ENCODE measurements at places on chromosomes 5 and 9. TPM values are rescaled to one million over a fixed set of nuclear protein-coding genes. Genes with fewer than 3 reads are reported as not detected.

Gene NMUR2
- not detected for polyA plus RNA-seq

Gene RNF224
- not detected for polyA plus RNA-seq

Gene ADAMTS19
- polyA plus RNA-seq, result 0.02 TPM

Gene GPX3
- 3.7 TPM for polyA plus RNA-seq

Gene HSPB3
- polyA plus RNA-seq, result 0.67 TPM

Gene PTGR1
- polyA plus RNA-seq, result 173 TPM

Gene SLC4A9
- polyA plus RNA-seq, result not detected

Gene STRBP
- polyA plus RNA-seq, result 4.0 TPM

Gene CDK5RAP2
- polyA plus RNA-seq, result 30.3 TPM

Gene FGF10
- 0.10 TPM for polyA plus RNA-seq

Gene IL3
- not detected for polyA plus RNA-seq

Gene ARHGEF39
- 1.1 TPM for polyA plus RNA-seq

Gene ESM1
- 0.35 TPM for polyA plus RNA-seq

Gene PCDHGA11
- polyA plus RNA-seq, result 7.5 TPM

Gene COL27A1
- polyA plus RNA-seq, result 10.0 TPM
